Small intestine (tissue), 16 donors: ENCODE measurements at places on chromosomes 4 and X.

- H3K27ac ChIP-seq = peak overlapping the region; percentile 56
- H3K36me3 ChIP-seq = no peaks in the 10 kb centered on the region
- peaks cover 9% of the 10 kb centered on the region for H3K4me1 ChIP-seq
- no peaks in the 10 kb centered on the region for H3K27me3 ChIP-seq
- DNase-seq = peak; percentile 61
Observed at GRCh38 chr4:89283226-89284009, 24.2 kb downstream of the GPRIN3 start.

- H3K27ac ChIP-seq = no peak overlapping the region
- no peaks in the 10 kb centered on the region for H3K27me3 ChIP-seq
- DNase-seq = no peak
- no peaks in the 10 kb centered on the region for H3K4me1 ChIP-seq
- no peaks in the 10 kb centered on the region for H3K36me3 ChIP-seq
Observed at GRCh38 chr4:146059865-146060264, 115.7 kb upstream of the LSM6 start.

DNA sequence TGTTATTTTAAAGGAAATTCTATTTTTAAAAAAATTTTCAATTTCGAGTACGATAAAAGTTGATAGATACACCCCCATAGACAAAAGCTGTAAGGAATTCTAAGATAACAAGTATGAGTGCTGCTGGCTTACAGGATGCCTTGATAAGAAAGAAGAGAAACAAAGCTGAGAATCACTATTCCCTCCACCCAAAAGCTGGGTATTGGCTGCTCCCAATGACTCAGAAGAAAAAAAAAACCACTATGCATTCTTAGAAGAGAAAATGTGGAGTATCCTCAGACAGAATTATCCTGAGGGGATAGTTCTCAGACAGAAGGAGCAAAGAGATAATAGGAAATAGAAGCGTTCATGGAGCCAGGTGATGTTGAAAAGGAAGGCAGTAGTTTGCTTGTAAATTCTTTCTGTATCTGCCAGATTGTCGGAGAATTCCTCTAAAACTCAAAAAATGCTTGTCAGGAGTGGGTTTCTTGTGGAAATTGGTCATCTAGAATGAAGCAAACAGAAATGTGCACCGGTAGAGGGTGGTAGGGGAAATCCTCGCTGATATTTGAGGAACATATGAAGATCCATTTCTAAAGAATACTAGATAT, 217.5 kb upstream of the ADAMTS3 start:
- no peak overlapping the region for H3K4me3 ChIP-seq
- DNase-seq = no peak
- H3K4me1 ChIP-seq = no peaks in the 10 kb centered on the region
- H3K27ac ChIP-seq = no peak overlapping the region
- no peaks in the 10 kb centered on the region for H3K36me3 ChIP-seq

DNA sequence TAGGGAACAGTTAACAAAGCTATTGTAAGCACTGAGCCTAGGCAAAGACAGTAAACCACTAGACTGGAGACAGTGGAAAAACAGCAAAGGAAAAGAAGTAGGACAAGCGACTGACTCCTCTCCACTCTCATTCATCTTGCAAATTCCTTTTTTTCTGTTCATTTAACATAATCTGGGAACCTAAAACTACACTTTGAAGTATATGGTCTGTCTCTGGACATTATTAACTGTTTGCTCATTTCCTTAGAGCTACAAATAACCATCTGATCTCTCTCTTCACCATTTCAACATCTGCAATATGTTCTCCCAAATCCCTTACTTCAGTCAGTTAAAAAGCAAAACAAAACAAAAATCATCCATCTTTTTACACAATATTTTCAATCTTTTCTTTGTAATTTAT, 642 bp downstream of the HMGN5 start:
- no peaks in the 10 kb centered on the region for H3K36me3 ChIP-seq
- H3K27ac ChIP-seq = peak overlapping the region; percentile 32
- DNase-seq = peak; percentile 0
- no peaks in the 10 kb centered on the region for H3K4me1 ChIP-seq

DNA sequence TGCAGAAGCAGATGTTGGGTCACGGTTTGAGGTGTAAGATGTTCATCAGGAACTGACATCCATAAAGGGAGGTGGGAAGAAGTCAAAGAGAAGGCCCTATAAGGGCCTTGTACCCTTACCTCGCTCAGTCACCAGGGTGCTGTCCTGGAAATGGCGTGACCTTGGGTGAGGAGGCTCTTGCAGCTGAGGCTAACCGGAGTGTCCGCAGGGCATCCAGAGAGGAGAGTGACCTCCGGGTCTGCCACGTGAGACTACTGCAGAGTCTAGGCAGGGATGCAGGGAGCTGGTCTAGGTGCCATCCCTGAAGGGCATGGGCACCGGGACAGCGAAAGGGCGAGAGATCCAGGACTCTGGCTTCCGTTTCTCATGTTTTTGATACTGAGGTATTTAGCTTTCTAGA, 28.7 kb upstream of the IRAK1 start:
- H3K4me1 ChIP-seq = no peaks in the 10 kb centered on the region
- DNase-seq = no peak
- no peak overlapping the region for H3K27ac ChIP-seq

- no peaks in the 10 kb centered on the region for H3K36me3 ChIP-seq
- H3K4me1 ChIP-seq = no peaks in the 10 kb centered on the region
- no peak overlapping the region for H3K4me3 ChIP-seq
- no peak for DNase-seq
Observed at GRCh38 chrX:56762220-56762619, 33.2 kb downstream of the NBDY start.

DNA sequence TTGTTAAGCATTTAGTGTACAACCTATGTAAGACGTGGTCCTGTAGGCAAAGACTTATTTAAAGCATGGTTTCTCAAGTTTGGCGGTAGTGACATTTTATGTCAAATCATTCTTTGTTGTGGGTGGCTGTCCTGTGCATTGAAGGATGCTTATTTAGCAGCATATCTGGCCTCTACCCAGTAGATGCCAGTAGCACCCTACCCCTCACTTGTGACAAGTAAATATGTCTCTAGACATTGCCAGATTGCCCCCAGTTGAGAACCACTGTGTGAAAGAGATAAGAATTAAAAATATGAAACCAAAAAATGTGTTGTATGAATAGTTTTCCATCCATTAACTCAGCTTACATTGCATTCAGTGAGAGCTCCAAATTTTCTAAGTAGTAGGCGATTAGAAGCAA, 25.5 kb downstream of the MMAA start:
- H3K4me3 ChIP-seq = no peak overlapping the region
- H3K27ac ChIP-seq = no peak overlapping the region
- peaks cover 3% of the 10 kb centered on the region for H3K36me3 ChIP-seq
- no peaks in the 10 kb centered on the region for H3K27me3 ChIP-seq
- no peak for DNase-seq
- H3K4me1 ChIP-seq = no peaks in the 10 kb centered on the region
